Right renal cortex interstitium (tissue), 3 donors: ENCODE measurements at places on chromosomes 3 and 15.

DNA sequence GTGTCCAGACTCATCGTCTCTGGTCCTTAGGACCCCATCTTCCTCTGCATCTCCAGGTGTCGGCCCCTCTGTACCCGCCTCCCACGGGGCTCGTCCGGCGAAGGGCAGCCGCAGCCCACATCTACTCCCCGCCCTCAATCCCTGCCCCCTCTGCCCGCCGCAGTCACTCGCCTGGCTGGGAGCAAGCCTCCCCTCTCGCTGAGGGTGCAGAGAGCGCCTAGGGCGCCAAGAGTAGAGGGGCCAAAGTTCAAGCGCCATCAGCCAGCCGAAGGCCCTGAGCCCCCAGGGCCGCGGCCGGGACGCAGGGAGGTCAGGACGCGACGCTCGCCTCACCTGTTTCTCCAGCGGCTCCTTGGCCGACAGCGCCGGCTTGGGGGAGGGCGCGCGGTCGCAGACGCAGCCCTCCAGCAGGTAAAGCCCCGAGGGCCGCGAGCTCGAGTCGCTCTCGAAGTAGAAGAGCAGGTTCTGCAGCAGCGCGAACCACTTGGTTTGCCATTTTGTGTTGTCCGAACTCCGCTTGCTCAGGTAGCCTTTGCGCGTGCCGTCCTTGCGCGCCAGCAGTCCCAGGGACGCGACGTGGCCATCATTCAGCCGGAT is 592 bp downstream of the RASGRF1 start:
- DNase-seq, result no peak

- DNase-seq, result no peak
Measured at GRCh38 chr15:52220251-52220650, 29.1 kb upstream of the GNB5 start.

DNA sequence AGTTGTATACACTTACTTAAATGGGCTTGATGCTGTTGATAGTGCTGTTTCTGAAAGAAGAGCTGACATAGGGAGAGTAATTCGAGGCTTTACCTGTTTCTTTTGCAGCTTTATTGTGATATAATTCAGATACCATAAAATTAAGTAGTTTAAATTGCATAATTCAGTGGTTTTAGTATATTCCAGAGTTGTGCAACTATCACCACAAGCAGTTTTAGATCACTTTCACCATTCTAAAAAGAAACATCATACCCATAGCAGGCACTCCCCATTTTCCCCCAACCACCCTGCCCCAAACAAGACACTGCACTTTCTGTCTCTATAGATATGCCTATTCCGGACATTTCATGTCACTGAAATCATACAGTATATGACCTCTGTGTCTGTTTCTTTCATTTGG is 98.5 kb downstream of the MTHFS start:
- no peak for DNase-seq

DNA sequence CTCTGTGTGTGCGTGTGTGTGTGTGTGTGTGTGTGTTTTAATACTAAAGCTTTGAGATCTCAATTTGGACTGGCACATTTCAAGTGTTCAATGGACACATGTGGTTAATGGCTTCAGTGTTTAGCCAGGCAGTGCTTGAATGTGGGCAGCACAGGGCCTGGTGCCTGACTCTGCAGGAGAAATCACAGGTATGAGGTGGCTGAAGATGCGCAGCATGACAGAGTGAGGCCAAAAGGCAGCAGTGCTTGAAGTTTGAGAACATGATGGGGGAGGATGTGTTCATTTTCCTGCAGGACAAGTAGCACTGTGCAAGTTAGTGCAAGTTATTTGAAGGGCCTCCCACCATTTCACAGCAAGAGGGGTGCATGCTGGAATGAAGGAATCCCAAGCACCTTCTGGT is 620.5 kb upstream of the TBL1XR1 start:
- no peak for DNase-seq

DNA sequence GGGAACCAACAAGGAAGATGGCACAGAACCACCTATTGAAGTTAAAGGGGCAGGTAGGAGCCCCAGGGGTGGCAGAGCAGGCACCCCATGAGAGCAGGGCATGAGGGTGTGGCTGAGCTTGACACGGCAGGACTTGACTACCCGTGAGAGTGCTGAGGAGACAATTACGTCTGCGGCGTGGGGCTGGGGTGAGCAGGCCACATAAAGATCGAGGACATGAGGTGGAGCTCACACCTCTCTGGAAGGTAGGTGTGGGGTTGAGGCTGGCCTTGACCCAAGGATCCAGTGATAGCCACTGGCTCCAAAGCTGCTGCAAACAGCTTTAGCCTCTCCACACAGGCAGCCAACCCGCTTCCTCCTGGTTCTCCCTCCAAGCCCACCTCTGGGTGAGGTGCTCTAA is 64.5 kb downstream of the PCSK6 start:
- DNase-seq, result no peak

- no peak for DNase-seq
Measured at GRCh38 chr15:72584006-72584405, 70.5 kb upstream of the GOLGA6B start.

- DNase-seq, result no peak
Measured at GRCh38 chr3:170752571-170753155, 117.3 kb downstream of the RPL22L1 start.

DNA sequence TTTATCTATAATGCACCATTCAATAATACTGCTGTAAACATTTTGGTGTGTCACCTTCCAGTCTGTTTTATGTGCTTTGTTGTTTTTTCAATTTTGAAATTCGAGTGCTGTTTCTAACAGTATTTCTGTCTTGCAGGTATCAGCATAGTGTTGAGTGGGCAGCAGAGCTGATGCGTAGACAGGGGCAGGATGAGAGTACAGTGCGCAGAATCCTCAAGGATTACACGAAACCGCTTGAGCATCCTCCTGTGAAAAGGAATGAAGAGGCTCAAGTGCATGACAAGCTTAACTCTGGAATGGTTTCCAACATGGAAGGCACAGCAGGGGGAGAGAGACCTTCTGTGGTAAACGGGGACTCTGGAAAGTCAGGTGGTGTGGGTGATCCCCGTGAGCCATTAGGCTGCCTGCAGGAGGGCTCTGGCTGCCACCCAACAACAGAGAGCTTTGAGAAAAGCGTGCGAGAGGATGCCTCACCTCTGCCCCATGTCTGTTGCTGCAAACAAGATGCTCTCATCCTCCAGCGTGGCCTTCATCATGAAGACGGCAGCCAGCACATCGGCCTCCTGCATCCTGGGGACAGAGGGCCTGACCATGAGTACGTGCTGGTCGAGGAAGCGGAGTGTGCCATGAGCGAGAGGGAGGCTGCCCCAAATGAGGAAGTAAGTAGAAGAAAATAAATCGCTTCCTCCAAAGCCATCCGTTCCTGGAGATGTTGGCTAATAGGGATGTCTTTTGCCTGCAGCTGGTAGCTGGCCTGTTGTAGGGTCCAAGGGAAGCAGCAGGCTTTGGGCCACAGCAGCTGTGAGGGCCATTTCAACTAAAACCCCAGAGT is 19.1 kb downstream of the TSEN2 start:
- DNase-seq, result no peak

DNA sequence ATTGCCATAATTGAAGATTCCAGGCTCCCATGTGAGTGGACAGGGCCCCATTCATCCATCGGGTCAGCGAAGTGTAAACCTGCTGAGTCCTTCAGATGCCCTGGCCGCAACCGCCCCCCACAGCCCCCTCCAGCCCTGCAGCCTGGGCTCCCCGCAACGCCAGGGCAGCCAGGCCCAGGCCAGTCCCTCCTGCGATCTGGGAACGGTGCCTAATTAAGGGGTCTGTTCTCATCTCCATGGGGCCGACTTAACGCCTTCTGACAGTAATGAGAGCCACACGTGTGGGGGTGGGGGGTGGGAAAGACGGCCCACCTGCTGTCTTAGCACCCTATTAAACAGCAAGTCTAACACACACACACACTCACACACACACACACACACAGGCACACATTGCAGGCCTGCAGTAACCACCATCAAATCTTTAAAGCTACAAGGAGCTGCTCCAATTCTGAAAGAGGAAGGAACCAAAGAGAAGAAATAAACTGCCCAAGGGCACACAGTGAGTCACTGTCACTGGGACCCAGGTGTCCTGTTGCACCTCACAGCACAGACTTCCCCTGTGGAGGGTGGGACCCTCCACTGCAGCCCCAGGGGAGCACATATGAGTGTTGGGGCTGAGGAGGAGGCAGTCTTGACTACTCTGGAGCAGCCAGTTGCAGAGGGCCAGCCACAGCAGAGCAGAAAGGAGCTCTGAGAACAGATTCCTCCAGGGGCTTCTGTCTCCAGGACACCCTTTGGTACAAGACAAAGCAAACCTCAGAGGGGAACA is 31.8 kb upstream of the HES1 start:
- no peak for DNase-seq

DNA sequence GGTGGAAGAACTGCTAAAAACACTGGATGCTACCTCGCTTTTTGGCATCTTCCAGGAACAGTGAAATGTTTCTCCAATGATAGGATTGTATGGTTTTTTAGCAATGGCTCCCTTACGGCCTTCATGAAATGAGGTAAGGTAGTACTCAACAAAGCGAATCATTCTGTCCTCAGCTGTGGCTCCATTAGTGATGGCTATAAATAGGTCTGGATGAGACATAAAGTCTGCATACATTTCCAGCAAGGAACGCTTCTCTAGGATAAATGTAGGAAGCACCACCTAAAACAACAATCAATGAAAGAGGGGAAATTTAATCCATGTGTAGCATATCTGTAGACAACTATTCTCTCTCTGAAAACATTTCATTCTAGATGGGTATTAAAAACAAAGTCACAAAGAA is 32.4 kb upstream of the SNX4 start:
- DNase-seq, result no peak

- no peak for DNase-seq
Measured at GRCh38 chr3:62954580-62954979, 79.4 kb upstream of the CADPS start.

DNA sequence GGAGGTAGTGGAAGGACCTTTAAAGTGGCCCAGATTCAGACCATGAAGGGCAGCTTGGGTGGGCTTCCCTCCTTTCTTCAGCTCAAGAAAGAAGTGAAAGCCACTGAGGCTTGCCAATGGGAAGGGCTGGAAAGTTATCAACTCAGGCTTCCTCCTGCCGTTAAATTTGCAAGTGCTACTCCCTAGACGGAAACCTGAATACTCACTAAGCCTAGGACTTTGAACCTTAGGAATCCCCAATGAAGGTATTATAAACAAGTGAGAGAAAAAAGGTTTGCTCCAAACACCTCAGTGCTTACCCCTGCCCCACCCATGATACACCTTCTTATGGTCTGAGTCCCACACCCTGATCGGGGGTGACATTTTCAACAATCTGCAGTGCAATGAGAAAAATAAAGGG is 396.4 kb downstream of the SHQ1 start:
- DNase-seq, result no peak

GRCh38 chr3:63933459-63933858 is 21.3 kb upstream of the SCAANT1 start:
- DNase-seq, result no peak

DNA sequence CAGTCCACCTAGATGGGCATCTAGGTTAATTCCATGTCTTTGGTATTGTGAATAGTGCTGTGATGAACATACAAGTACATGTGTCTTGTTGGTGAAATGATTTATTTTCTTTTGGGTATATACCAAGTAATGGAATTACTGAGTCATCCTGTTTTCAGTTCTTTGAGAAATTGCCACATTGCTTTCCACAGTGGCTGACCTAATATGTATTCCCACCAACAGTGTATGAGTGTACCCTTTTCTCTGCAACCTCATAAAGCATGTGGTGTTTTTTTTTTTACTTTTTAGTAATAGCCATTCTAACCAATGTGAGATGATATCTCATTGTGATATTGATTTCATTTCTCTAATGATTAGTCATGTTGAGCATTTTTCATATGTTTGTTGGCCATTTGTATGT is 86.0 kb upstream of the NDN start:
- DNase-seq, result no peak

- DNase-seq, result no peak
Measured at GRCh38 chr3:182455011-182455410, 338.3 kb upstream of the ATP11B start.

GRCh38 chr15:93570527-93570926 is 481.5 kb upstream of the RGMA start:
- no peak for DNase-seq

DNA sequence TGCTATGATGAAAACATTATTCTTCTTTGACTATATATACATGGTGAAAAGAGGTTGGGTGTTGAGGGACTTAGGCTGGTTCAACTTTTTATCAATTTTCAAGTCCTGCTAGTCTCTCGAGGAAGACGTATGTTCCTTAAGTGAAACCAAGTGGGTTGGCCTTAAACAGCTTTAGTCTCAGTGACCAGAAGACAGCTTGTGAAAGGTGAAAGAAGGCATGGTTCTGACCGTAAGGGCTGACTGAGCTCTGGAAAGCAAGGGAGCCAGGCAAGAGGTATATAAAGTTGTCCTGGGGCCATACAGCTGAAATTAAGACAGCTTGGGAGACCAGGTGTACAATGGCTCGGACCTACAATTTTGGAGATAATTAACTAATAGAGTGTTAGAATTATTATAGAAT is 128.9 kb upstream of the TP63 start:
- DNase-seq, result no peak

DNA sequence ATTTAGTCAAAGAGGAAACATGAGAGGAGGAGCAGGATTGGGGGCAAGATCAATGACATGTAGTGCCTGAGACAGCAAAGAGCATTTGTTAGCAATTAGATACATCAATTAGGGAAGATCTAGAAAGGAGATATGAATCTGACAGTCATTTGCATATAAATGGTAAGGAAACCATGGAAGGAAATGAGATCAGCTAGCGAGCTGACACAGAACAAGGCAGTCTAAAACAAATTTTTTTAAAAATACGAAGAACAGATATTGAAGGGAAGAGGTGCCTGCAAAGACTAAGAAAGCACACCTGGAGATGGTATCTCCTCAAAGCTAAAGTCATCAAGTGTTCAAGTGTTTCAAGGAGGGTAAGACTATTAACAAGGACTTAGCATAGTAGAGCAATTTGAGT is 4.6 kb downstream of the EPM2AIP1 start:
- no peak for DNase-seq

GRCh38 chr3:62210011-62210410 is 163.3 kb downstream of the FEZF2 start:
- no peak for DNase-seq

GRCh38 chr15:71779073-71779797 is 31.1 kb upstream of the NR2E3 start:
- DNase-seq, result no peak

DNA sequence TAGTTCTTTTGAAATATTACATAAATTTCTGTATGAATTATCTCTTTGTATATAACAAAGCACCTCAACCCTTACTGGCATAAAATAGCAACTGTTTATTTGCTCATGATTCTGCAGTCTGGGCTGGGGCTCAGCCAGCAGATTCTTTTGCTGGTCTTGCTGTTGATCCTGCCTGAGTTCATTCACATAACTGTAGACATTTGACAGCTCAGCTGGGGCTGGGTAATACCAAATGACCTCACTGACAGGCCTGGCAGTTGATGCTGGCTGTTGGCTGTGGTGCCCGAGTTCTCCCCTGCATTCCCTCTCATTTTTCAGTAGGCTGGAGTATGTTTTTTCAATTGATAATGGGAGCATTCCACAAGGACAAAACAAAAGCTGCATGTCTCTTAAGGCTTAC is 449.9 kb upstream of the GOLIM4 start:
- no peak for DNase-seq
